NCI-H69 (cell line): ENCODE measurements at places on chromosomes 1 and 21.

- DNase-seq = no peak
These were observed 104.0 kb downstream of the PAX7 start for GRCh38 chr1:18734461-18735223.

GRCh38 chr1:226132728-226133503 is 53.6 kb downstream of the ACBD3 start:
- DNase-seq = peak; percentile 73

DNA sequence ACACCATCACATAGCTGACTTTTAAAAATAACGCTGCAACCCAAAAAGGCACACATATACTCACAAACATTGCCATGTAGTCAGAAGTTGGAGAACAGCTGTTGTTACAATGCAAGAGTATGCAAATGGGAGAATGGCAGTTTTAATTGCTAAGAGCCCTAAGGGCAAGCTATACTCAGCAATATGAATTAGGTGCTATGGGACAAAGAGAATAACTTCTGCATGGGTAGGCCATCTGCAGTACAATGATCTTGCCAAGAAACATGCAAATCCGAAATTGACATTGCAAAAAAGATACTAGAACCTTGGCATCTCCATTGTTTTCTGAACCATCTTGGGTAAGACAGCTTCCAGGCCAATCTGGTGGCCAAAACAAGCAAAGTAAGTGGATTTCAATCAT is 697.8 kb downstream of the LRRIQ3 start:
- DNase-seq = peak; percentile 42

DNA sequence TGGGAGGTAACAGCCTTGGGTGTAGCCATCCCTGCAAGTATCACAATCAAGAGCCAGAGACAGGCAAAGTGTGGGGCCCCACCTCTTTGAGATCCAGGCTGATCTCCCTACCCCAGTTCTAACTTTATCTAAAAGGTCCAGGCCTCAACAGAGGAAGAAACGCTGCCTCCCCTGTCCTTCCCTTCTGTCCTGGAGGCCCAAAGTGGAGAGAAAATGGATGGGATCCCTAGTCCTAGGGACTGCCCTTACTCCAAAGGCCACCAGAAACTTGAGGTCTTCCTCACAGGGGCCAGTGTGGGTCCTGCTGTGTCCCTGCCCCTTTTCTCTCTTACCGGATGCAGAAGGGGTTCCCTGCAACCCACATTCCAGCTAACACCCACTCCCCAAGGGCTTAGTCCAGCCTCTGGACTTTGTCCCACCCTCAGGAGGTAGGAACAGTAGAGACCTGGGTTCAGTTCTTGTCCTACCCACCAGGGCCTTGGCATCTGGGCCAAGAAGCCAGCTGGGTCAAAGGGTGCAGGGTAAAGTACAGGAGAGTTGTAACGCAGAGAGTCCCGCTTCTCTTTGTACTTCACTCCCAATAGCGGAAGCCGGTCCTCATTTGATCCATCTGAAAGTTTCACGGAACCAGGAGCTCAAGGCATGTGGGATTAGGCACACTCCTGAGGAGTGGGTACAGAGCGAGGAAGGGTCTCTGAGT is 1.9 kb downstream of the HDGF start:
- no peak for DNase-seq

- DNase-seq = peak; percentile 77
These were observed 18.4 kb downstream of the DYNLT5 start for GRCh38 chr1:66770694-66771093.

DNA sequence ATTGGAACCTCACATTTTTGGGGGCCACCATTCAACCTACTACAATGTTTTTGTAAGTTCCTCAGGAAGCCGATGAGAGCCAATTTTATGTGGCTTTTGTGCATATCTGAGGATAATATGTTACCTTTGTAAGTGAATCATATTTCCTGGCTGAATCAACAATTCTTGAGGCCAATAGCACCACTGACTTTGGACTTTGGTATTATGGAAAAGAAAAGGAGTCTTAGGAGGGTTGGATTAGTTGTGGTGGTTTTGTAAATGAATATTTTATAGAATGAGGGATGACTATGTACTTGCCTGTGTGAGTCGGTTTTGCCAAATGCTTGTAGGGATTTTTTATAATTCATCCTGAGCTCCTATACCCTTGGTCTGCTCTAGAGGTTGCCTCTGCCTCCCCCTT is 181.5 kb upstream of the HMGB4 start:
- no peak for DNase-seq

- peak; percentile 65 for DNase-seq
These were observed 575 bp downstream of the TRIM67 start for GRCh38 chr1:231162297-231162969.

GRCh38 chr1:182083851-182084486 is 22.5 kb upstream of the ZNF648 start:
- DNase-seq = no peak

DNA sequence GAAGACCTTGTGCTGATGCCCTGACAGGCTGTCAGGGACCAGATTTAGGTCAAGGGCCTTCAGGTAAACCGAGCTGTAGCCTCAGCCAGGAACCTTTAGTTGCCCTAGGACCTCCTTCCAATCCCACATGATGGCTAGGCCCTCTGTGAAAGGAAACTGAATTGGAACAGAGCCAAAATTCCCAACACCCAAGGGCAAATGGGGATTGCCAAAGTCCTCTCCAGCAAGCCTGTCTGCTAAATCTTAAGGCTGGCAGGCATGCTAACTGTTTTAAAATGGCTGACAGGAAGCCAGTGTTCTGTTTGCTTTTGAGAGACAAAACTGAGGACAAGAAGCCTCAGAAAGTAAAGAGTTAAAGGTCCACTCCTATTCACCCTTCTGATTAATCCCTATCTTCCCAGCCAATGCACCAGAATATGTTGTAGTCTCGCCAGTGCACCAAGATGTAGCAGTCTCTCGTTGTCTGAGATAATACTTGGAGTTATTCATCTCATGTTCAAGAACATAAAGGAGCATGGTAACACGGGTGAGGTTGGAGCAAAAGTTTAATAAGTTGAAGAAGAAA is 35.1 kb downstream of the MSTO1 start:
- DNase-seq = peak; percentile 39
